ENCODE measurements at places on chromosomes 4 and X.

- no peak for DNase-seq
Measured at GRCh38 chr4:109574443-109574850, 14.4 kb downstream of the MCUB start.

DNA sequence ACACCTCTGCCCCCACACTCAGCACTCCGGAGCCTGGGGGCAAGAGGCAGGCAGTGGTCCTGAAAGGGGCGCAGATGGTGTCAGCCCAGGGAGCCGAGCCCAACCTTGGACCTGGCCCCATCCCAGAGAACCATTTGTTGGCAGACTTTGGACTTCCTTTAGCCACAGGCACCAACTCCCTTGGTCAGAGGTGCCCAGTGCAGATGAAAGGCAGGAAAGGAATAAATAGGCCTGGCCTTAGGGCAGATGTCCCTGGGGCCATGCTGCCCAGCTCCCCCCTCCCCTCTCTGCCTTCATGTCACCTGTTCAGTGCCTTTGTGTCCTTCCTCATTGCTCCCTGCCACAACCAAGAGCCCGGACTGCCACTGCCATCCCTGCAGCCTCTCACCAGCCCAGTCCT is 52.8 kb downstream of the SEL1L3 start:
- DNase-seq: no peak

GRCh38 chr4:13888112-13888511 is 260.6 kb upstream of the BOD1L1 start:
- DNase-seq: no peak

DNA sequence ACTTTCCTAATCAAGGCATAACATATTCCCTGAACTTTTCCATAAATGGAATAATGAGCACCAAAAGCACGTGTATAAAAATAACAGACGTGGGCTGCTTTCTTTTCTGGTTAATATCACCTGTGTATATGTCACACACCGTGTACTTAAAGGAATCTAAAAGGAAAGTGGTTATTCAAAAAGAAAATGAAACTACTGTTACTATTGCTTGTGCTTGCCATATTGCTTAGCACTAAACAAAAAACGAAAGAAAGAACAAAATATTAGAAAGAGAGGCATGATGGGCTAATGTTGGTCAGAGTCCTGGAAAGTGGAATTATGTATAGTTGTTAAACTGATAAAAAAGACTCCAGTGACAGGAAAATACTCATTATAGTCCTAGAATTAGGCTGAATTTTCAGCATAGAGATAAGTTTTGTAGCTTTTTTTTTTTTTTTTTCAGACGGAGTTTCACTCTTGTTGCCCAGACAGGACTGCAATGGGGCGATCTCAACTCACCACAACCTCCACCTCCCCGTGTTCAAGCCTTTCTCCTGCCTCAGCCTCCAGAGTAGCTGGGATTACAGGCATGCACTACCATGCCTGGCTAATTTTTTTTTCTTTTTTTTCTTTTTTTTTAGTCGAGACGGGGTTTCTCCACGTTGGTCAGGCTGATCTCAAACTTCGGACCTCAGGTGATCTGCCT is 123.2 kb downstream of the PABPC4L start:
- no peak for DNase-seq

- no peak for DNase-seq
Measured at GRCh38 chrX:23616361-23616760, 50.9 kb upstream of the PRDX4 start.
